ENCODE measurements at places on chromosomes 13 and 19.

- DNase-seq, result no peak
Measured at GRCh38 chr13:60326273-60326672, 70.7 kb upstream of the TDRD3 start.

GRCh38 chr13:80975903-80976302, 635.0 kb upstream of the SPRY2 start:
- DNase-seq, result no peak

DNA sequence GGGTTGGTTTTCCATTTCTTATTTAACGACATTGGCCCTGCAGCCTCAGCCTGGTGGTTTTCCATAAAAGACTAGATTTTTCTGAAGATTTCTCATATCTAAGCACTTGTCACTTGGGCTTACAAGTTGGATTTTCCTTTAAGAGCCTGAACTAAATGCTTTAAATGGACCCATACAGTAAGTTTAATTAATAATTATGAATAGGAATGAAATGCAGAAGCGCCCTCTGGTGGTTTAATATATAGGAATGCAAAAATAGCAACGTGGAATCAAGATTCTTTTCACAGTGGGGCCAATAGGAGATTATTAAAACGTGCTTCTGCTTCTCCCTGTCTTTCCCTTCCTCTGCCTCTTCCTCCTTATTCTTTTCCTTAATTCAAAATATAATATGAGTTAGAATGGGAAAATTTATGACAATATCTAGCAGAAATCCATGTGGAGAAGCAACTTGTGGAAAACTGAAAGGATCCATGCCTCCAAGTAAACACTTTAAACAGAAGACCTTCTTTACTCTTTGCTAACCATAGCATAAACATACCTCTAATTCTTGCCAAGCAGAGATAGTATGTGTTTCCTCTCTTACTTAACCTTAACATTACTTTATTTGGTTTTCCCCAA, 324.0 kb downstream of the GPC5 start:
- no peak for DNase-seq

GRCh38 chr13:99992949-99993351, 11.4 kb downstream of the ZIC2 start:
- DNase-seq, result no peak

DNA sequence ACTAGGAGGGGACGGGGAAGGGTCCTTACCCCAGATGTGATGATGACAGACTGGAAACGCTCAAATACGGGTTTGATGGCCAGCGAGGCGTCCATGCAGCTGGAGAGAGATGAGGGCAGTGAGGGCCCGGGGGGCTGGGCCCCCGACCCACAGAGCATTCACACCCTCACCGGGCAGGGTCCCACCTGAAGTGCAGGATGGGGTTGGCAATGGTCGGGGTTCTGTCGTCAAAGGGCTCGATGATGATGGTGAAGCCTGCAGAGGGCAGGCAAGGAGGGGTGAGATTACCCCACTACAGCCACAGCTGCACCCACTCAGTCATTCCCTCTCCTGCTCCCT, 13.0 kb downstream of the ERCC2 start:
- DNase-seq, result no peak

- DNase-seq, result peak; percentile 81
Measured at GRCh38 chr19:49301165-49301865, 23.7 kb downstream of the SLC6A16 start.

DNA sequence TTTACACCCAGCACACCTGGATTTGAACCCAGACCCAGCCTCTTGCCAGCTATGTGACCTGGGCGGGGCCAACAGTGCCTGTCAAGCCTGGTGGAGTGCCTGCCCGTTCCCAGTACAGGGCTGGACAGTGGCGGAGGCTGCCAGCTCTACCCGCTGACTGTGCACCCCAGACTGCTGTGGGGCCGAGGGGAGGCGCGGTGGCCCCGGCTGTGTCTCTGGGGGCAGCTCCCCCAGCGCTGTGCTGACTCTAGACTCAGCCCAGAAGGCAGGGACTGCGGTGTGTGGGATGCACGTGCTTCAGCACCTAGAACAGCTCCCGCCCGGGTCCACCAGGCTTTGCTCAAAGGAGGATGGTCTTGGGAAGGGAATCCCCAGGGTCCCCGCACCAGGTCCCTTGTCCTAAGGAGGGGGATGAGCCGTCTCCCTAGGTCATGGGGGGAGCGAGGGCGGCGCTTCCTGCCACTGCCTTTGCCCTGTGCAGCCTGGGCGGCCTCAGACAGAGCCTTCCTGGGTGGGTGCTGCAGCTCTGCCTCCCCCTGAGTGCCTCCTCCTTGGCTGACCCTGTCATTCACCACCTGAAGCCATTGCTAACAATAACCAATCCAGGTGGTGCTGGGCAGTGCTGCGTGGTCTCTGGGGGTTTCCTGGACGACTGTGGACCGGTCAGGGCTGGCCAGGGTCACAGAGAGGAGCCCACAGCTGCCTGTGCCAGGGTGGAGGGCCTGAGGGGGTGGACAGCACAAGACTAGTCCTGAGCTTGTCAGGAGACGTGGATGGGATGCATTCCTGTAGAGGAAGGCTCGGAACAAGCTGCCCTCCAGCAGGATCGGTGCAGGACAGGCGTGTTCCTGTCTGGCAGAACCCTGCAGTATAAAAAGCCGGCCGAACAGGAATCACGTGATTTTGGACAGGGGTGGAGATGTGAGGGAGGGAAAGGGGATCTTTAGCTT, 18.6 kb downstream of the TMEM255B start:
- DNase-seq, result no peak

- DNase-seq, result no peak
Measured at GRCh38 chr19:15684828-15685227, 11.9 kb downstream of the CYP4F12 start.

- DNase-seq, result no peak
Measured at GRCh38 chr19:31772915-31773314, 423.7 kb upstream of the TSHZ3 start.

- no peak for DNase-seq
Measured at GRCh38 chr13:40453351-40454021, 213.0 kb downstream of the FOXO1 start.

- DNase-seq, result no peak
Measured at GRCh38 chr13:25943081-25943480, 108.7 kb downstream of the SHISA2 start.

DNA sequence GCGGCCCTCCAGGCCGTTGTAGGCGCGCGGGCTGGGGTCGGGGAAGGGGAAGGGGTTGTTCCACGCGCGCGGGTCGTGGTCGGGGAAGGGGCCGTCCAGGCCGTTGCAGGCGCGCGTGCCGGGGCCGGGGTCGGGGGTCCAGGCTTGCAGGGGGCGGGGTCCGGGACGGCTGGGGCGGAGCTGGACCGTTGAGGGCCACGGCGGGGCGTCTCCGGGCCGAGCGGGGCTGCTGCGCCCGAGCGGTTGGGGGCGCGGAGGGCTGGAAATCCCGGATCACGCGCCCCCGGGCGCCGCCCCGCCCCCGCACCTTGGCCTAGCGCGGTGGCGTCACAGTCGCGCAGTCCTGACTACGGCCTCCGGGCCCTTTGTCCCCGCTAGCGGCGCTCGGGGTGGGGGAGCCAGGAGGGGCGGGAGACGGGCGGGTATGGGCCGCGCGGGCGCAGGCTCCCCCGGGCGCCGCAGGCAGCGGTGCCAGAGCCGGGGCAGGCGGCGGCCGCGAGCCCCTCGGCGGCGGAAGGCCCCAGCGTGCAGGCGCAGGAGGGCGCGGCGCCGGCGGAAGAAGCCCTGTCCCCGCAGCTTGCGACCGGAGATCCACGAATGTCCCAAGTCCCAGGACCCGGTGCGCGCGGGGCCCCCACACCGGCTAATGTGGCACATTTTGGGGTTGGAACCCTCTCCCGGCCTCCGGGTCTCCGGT, 665 bp downstream of the GPX4 start:
- peak; percentile 79 for DNase-seq

DNA sequence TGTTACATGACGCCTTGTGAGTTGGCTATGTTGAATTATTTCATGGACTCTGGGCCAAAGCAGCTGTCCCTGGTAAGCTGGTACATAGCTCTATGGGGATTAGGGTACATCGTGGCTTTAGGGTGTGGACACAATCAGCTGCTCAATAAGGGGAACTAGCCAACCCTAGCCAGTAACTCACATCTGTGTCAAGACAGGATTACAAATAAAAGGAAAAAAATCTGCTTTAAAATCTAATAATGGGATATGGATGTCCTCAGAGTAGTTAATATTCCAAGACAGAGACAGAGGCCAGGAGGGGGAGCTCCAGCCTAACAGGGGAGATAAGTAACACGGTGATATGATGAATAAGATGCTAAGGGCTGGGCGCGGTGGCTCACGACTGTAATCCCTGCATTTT, 21.1 kb upstream of the ZNF766 start:
- DNase-seq, result peak; percentile 63

DNA sequence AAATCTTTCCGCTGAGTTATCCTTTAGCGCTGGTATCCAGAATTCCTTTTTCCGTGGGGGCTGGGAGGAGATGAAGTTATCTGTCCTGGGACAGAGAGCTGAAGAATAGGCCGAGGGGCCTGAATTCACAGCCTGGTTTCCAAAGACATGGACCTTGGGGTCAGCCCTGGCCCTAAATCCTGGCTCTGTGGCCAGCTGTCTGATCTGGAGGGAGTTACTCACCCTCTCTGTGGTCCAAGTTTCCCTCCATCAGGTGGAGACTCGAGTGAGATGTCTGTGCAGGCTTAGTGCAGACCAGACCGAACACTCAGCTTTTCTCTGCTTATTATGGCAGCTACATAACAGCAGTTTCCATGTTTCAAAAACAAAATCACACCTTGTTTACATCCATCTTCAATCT, 59.6 kb downstream of the CDADC1 start:
- DNase-seq, result no peak

DNA sequence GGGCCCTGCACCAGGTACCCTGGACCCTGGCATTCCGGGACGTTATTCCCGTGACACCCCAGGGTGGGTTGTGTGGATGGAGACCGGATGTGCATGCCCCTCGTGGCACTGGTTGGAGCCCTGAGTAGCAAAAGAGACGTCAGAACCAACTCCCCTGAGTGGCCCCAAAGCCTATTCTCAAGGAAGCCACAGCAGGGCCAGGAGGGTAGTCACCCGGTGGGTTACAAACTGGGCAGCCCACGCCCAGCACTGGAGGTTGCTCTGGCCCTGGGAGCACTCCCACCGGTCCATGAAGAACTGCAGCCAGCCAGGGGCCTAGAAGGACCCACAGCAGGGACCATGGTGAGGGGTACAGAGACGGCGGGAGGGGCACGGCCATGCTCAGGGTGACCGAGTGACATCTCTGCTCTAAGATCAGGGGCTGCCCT, 7.5 kb downstream of the KLF16 start:
- DNase-seq, result peak; percentile 34

GRCh38 chr13:42152495-42152894, 104.0 kb downstream of the DGKH start:
- no peak for DNase-seq

- DNase-seq, result no peak
Measured at GRCh38 chr19:43584484-43584883, 8.9 kb downstream of the PINLYP start.

- DNase-seq, result no peak
Measured at GRCh38 chr19:13356686-13357280, 149.5 kb downstream of the CACNA1A start.

GRCh38 chr13:23617551-23618024, 47.4 kb downstream of the TNFRSF19 start:
- no peak for DNase-seq

GRCh38 chr19:39423258-39424086, 11.0 kb downstream of the PLEKHG2 start:
- DNase-seq, result no peak

- peak; percentile 51 for DNase-seq
Measured at GRCh38 chr19:33125929-33126388, 6.0 kb upstream of the WDR88 start.

- peak; percentile 55 for DNase-seq
Measured at GRCh38 chr19:6060600-6061375, 49.5 kb downstream of the RFX2 start.

GRCh38 chr13:33487575-33488243, 202.2 kb upstream of the STARD13 start:
- no peak for DNase-seq

GRCh38 chr13:46721054-46721453, 75.9 kb downstream of the ESD start:
- DNase-seq, result peak; percentile 33

DNA sequence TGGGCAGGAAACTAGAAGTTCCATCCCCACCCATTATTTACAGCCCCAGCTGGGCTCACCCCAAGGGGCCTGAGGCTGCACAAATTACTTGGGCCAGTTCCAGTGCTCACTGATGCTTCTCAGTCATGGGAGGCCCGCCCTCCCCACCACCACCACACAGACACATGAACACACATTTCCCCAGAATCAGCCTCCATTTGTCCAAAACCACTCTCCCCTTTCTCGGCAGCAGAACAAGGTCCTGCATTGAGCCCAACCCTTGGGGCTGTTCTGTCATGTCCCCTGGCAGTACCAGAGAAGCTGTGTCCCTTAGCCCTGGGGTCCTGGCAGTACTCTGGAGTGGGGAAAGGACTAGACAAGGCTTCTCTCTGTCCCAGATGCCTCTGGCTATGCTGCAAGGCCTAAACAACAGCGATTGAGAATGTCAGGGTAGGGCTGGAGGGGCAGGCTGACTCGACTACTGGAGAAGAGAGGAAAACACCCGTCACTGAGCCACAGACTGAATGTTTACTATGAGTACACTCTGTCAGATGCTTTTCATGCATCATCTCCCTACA, 21.8 kb downstream of the SAMD4B start:
- DNase-seq, result no peak

- no peak for DNase-seq
Measured at GRCh38 chr19:16289594-16289993, 35.0 kb upstream of the KLF2 start.

- DNase-seq, result peak; percentile 86
Measured at GRCh38 chr19:8578642-8579265, 1.5 kb upstream of the MYO1F start.

DNA sequence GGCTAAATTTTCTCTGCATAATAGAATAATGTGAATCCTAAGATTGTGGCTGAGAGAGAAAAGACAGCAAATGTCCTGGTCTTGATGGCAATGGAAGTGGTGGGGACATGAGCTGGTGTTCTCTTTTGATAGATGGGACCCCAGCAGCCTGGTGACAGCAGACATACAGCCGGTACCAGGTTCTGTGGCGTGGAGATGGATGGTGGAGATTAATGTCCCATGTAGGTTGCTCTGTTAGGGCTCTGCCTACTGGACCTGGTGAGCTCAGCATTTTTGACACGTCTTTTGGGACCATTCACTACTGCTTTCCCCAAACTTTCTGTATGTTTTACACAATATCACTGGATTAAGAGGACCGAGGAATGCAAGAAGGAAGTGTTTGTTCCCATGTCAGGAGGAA, 8.2 kb upstream of the SIGLEC14 start:
- no peak for DNase-seq

GRCh38 chr19:33460221-33460908, 61.2 kb downstream of the PEPD start:
- DNase-seq, result no peak

DNA sequence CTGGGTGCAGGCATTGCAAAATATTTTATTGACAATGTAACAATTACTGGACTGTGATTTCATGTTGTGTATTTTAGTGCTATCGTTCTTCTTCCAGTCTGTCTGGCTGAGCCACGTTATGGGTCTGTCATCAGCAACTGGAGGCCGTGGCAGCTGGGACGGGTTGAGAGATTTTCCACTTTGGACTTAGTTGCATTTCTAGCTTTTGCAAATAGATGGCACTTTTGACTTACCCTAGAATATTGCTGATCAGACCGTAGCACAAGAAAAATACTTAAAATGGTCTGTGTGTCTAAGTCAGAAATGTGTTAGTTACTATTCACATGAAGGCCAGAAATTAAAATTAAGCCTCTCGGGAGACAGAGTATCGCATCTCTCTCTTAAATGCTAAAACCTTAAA, 211.1 kb downstream of the TEX29 start:
- no peak for DNase-seq

- no peak for DNase-seq
Measured at GRCh38 chr13:81381560-81381959, 1040.6 kb upstream of the SPRY2 start.
